HTR-8/SVneo (cell line): ENCODE measurements at places on chromosomes 6 and 20.

GRCh38 chr6:467671-468082, 76.1 kb downstream of the IRF4 start:
- no peak for DNase-seq

DNA sequence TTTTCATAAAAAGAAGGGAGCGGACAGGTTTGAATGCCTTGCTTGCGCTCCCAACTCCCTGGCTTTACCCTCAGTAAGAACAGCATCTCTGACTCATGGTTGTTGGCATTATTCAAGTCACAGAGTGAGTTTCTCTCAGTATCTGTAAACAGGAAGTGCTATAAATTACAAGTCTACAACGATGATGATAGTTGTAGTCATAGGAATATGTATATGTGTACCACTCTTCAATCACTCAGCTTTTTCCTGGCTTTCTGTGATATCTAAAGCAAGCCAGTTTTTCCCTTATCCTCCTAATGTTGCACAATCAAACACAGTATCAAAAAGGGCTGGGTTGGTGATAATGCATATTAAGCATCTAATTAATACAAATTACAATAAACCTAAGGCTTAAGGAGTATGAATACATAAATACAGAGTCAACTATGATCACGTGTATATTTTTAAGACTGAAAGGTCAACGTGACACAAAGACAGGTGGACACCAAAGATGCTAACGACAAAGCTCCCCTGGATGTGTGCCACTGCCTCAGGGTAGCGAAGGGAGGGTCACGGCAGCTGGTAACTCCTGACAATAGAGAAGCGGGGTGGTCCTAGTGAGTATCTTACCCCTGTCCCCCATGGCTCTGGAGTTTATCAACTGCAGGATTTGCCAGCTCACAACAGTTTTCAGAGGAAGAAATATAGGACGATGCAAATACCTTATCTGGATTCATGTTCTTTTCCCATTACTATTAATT, 202.8 kb downstream of the BTBD9 start:
- DNase-seq = peak; percentile 53

- no peak for DNase-seq
These were observed 428.6 kb downstream of the HACE1 start for GRCh38 chr6:104431096-104431495.

- DNase-seq = no peak
These were observed 356.7 kb upstream of the JARID2 start for GRCh38 chr6:14889188-14889587.

GRCh38 chr20:23129266-23129665, 43.1 kb upstream of the CD93 start:
- DNase-seq = no peak

DNA sequence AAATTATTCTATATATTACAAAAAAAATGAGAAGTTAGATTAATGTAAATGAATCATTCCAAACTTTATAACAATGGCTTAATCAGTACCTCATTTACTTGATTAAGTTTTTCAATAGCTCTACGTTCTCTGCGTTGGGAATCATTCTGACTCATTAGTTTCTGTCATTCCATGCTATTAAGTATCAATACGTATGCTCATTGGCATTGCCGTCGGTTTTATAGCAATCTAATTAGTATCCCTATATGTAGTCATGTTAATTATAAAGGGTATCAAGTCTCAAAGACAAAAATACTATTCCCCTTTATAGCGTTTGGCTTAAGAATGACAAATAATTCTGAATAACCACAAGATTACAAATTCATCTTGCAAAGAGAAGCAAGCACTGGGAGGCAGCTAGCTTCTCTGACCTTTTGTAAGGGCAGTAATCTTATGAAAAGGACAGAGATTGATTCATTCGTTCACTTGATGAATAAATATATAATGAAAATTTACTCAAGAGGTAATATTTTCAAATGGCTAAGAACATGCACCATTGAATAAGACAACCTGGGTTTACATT, 41.8 kb downstream of the OLIG3 start:
- DNase-seq = no peak

GRCh38 chr6:121351916-121352315, 17.6 kb upstream of the TBC1D32 start:
- no peak for DNase-seq

DNA sequence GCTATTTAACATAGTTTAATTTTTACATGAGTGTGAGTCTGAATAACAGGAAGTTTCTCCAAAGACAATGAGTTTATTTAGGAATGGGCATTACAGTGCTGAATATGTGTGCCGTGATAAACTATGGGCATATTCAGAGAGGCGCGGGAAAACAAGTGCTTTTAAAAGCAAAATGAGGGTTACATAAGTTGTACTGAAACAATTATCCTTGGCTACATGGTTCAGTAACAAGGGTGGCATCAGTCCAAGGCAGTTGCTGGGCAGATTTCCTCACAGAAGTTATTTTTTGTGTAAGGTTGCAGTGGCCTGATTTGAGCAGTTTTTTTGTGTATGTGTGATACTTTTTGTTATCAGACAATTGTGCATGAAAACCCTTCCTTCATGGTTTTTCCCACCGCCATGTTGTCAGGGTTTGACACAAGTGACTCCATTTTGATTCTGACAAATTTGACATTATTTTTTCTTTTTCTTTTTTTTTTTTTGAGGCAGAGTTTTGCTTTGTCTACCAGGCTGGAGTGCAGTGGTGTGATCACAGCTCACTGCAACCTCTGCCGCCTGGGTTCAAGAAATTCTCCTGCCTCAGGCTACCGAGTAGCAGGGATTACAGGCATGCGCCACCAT, 22.3 kb upstream of the PXDC1 start:
- DNase-seq = no peak

GRCh38 chr6:42022755-42023384, 27.5 kb upstream of the TAF8 start:
- no peak for DNase-seq

GRCh38 chr6:15793826-15794225, 131.0 kb upstream of the DTNBP1 start:
- DNase-seq = no peak

DNA sequence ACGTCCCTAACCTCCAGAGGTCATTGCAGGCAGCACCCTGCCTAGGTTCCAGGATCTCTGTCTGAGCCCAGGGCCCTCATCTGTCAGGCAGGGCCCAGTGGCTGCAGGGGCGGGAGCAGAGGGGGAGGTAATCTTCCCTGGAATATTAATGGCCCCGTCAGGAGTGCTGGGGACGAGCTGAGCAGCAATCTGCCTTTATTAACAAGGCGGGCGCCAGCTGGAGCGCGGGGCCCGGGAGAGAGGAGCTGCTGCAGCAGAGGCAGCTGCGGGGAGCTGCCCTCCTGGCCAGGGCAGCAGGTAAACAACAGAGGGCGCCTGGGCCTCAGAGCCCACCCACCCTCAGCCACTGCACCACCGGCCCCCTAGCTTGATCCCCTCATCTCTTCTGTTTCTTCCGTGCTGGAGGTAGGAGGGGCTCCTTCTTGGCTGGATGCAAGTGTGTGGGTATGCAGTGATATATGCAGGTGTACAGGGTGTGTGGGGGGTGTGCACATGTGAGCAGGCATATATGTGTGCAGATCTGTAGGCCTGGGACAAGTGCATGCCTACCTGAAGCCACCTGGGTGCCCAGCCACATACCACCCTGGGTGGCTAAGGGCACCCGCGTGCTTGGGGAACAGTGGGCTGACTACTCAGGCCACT, 131.8 kb upstream of the MLN start:
- DNase-seq = no peak

- DNase-seq = no peak
These were observed 136.0 kb upstream of the SGK1 start for GRCh38 chr6:134453792-134454510.

GRCh38 chr6:82166493-82166892, 81.1 kb downstream of the IBTK start:
- no peak for DNase-seq

DNA sequence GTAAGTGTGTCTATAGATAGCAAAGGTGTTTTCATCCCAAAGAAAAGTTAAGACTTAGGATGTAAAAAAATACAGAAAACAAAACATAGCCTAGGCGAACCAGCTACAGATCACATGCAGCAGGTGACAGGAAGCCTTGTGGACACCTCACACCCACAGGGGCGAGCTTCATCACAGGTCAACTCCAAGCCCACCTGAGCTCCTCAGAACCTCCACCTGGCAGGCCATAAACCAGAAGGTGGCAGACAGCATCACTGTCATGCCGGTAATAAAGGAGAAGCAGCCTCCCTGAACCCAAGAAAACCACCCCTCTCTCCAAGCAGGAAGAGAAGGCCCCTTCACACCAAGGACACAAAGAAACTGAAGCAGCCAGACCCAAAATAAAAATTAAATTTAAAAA, 1.0 kb downstream of the RALGAPA2 start:
- no peak for DNase-seq

GRCh38 chr6:2542858-2543218, 207.9 kb downstream of the MYLK4 start:
- peak; percentile 23 for DNase-seq

GRCh38 chr6:93779086-93779841, 359.9 kb upstream of the EPHA7 start:
- no peak for DNase-seq

DNA sequence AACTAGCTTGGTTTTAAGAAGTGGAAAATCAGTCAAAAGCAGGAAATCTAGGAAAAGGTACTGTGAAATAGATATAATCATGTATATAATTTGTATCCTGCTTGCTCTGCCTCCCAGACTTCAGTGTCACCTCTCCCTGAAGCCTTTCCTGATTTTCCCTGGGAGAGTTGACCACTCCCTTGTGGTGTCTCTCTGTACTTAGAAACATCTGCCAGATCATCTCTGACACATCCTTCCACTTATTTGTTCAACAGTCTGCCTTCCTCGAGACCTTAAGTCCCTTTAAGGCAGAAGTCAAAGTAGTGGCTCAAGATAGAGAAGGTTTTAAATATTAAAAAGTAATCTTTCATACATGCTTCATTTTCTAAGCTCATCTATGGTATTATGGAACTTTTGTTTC, 236.5 kb downstream of the CDKAL1 start:
- DNase-seq = no peak

- DNase-seq = no peak
These were observed 49.3 kb downstream of the PACRG start for GRCh38 chr6:162777091-162777490.

DNA sequence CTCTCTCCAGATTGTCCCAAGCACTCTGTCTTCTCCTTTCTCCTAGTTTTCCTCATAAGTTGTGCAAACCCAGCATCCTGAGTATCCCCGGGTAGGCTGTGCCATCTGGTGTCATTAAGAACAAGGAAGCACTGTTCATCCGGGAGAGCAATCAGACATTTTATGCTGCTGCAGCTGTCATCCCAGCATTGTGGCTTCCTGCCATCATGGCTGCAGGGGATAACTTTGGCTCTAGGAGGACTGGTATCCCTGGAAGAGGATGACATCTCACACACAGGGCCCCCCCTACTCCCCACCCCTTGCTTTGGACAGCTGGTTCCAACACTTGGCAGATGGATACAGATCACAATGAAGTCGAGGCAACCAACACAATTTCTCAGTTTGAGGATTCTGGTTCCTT, 1195.1 kb upstream of the MAP3K7 start:
- no peak for DNase-seq

GRCh38 chr6:91694016-91694654, 1107.3 kb upstream of the MAP3K7 start:
- DNase-seq = no peak

DNA sequence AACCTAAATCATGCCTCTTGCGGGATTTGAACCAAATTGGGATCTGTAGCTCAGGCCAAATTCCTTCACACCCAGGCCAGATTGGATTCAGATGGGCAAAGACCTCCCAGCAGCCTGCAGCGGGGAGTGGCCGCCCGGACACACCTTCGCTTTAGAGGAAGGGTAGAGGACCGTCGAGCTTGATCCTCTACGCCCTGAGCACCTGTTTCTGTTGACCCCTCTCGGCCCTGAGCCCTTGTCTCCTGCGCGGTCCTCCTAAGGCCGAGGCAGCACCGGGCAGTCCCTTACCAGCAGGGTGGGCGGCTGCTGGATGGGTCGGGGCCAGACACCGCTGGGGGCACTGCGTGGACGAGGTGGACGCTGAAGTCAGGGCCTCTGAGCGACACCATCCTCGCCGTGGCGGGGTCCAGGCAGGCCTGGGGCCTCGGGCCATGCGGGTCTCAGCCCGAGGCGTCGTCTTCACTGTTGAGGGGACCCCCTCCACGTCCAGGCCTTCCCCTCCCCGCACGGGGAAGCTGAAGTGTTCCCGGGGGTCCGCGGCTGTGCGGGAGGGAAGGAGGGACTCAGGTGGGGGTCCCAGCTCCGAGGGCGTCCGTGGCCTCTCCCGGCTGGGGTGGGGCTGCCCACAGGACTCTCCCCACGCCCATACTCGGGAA, 114.8 kb downstream of the SMOC2 start:
- DNase-seq = no peak

DNA sequence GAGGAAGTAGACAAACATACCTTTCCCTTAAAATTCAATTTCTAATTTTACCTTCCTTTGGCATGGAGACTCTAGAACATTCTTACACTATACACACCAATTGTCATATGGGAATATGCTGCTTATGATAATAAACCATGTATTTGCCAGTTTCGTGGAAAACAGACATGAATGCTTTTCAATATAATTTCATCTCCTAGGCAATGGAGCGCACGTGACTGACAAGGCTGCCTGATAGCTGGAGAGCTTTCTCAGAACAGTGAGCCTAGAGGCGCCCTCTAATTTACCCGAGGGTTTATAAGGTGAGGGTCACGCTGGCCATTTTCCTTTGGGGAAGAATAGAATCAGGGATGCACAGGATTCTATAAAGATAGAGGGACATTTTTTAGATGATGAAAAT, 56.5 kb downstream of the PRR18 start:
- no peak for DNase-seq

DNA sequence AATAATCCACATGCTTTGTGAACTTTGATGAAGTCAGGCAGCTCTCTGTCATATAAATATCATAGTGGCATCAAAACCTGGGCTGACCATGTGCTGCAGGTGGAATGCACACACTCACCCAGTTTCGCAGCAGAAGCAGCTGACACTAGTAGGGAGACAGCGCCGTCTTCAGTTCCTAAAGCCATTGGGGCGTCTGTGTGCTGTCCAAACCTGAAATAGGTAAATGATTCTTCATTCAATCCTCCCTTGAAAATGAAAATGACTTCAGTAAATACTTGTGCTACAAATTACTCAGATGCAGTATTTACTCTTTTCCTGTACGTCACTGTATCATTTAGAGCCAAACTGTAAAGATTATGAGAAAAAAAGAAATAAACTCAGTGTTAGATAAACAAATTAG, 127.5 kb downstream of the EYA4 start:
- DNase-seq = no peak

GRCh38 chr20:14342918-14343317, 5.5 kb upstream of the FLRT3 start:
- DNase-seq = no peak

- no peak for DNase-seq
These were observed 214.8 kb upstream of the RREB1 start for GRCh38 chr6:6892744-6893583.
